ENCODE measurements at places on chromosomes 12 and 14.

- DNase-seq, result no peak
Observed at GRCh38 chr12:123119808-123120207, 31.1 kb downstream of the PITPNM2 start.

GRCh38 chr14:56752428-56752827, 57.9 kb downstream of the OTX2 start:
- DNase-seq, result no peak

DNA sequence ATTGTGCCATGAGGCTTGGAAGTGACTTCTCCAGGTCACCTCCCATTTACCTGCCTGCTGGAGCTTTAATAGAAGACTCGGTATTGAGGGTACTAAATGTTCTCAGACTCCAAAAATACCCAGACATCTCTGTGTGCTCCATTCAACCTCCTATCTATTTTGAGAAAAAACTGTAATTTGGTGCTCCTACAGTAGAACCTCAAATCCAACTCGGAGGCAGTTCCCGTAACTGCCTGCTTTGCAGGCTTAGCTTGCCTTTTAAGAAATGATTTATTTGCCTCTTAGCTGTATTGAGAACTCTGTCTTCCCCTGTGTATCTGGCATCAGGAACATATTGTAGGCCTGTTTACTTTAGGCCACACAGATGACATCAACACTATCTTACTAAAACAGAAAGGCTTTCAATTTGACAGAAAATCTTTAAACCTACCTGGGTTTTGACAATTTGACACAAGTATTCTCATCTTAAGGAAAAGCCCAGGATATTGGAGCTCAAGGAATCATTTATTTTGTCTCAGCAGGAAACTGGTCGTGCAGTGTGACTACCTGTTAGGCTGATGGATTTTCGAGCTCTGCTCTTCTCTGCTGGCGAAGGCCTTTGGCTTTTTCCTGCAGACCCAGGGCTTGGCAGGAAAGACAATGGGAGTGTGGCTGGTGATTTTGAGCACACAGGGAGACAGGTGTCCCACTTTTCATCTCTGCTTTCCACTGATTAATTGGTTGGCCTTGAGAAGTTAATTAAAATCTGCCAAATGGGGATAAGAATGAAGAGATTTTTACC, 314.8 kb downstream of the SNAPC1 start:
- DNase-seq, result no peak

- no peak for DNase-seq
Observed at GRCh38 chr12:56315249-56315621, 553 bp downstream of the CNPY2 start.

DNA sequence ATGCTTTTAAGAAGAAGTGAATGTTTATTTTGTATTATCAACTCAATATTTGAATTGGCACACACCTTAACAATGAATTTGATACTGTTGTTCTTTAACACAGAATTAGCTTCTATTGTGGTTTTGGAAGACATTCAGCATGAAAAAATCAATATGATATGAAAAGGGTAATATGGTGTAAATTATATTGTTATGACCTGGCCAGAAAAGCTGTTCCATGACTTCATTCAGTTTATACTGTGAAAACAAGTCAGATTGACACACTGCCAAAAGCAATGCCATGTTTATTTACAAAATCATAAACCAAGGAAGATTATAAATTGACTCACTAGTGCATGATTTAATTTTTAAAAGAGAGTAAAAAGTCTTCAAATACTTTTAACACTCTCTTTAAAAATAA, 851.4 kb upstream of the SEL1L start:
- no peak for DNase-seq

- DNase-seq, result no peak
Observed at GRCh38 chr12:27673101-27673718, 23.0 kb upstream of the REP15 start.

DNA sequence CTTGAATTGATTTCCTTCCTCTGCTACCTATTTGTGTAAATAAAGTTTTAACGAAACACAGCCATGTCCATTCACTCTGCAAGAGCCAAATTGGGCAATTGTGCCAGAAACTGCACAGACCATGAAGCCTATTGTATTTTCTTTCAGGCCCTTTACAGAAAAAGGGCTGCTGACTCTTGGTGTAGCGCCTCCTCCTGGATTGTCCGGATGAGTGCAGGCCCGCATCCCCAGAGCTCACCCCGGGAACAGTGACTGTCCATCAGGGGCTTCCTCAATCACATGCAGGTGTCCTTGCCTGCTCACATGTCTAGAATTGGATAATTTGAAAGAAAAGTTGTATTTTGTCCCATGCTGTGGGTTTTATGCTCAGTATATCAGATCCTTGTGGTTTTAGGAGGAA, 1282.2 kb downstream of the AACS start:
- no peak for DNase-seq

DNA sequence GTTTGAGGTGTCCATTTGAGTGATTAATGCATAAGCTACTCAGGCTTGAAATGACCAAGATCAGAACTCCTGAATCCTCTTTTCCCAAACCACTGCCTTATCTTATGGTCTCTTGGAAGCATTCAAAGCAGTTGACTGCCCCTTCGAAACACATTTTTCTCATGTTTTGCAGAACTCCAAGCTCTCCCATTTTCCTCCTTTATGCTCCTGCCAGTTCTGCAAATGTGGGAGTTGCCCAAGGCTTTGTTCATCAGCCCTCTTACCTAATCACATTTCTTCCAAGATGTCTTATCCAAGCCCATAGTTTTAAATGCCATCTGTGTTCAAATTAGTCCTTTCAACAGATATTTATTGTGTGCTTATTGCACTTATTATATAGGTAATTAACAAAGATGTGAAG, 1.8 kb upstream of the DNAAF2 start:
- no peak for DNase-seq

DNA sequence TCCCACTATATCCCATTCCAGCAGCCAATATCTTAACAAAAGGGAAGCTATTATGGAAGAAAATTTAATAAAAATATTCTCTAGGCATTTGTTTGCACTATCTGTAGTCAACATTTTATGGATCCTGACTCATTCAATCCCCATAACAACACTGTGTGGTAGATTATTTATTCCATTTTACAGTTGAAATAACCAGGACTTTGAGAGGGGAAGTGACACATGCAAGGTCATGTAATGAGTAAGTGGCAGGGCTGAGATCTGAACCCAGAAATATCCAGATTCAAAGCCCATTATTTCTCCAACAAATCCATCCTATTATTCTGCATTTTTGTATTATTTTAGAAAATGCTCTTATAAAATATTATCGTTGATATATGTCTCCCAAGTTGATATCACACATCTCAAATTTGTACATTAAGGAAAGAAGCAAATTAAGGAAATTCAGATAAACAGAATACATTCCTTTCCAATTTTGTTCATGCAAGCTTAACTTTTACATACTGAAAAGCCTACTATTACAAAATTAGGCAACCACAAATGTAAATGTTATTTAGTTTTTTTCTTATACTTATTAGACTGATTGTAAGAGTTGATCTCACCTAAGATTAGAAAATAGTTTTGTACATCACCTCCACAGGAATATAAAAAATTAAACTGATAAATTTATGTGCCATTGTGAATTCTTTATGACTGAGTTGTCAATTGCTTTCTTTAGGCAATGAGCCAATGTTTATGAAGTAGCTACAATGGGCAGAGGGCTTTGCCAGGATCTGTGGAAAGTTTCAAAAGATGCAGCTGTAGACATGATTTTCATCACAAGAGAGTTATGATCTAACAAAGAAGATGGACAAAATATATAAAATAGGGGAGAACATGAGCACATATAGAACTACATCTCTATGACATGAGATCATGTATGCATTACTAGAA, 55.1 kb upstream of the E2F7 start:
- no peak for DNase-seq

GRCh38 chr14:103186241-103186822, 63.1 kb downstream of the TNFAIP2 start:
- DNase-seq, result no peak

- no peak for DNase-seq
Observed at GRCh38 chr14:71418532-71419245, 511.4 kb downstream of the PCNX1 start.

GRCh38 chr12:112117685-112118084, 7.7 kb upstream of the TRAFD1 start:
- DNase-seq, result no peak

DNA sequence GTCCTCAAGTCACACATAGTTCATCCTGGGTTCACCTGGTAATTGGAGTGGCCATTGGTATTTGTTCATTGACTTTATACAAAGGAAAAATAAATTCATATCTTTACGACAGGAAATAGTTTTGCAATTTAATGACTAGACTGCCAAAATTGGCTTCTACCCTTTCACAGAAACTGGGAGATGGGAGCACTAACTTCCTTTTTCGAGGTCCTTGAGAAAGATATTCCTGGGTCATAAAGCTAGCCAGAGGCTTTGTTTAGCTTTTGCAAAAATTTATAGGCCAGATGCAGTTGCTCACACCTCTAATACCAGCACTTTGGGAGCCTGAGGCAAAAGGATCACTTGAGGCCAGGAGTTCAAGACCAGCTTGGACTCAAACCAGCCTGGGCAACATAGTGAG, 10.2 kb upstream of the OR11G2 start:
- no peak for DNase-seq

GRCh38 chr14:23365732-23366425, 907 bp upstream of the EFS start:
- no peak for DNase-seq

DNA sequence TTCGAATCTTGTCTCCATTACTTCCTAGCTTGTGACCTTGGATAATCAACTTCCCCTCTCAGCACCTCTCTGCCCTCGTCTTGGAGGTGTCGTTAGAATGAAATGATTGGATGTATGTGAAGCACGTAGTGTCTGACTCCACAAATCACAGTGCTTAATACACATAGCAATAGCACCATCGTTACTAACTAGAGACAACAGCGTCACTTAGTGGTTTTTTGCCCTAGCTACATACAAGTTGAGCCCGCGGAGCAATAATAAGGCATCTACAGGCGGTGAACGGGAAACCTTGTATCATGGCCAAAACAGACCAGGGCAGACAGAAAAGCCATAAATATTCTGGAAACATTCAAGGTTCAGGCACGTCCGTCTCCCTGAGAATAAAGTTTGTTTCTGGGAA, 154.9 kb downstream of the ASCL4 start:
- DNase-seq, result no peak

DNA sequence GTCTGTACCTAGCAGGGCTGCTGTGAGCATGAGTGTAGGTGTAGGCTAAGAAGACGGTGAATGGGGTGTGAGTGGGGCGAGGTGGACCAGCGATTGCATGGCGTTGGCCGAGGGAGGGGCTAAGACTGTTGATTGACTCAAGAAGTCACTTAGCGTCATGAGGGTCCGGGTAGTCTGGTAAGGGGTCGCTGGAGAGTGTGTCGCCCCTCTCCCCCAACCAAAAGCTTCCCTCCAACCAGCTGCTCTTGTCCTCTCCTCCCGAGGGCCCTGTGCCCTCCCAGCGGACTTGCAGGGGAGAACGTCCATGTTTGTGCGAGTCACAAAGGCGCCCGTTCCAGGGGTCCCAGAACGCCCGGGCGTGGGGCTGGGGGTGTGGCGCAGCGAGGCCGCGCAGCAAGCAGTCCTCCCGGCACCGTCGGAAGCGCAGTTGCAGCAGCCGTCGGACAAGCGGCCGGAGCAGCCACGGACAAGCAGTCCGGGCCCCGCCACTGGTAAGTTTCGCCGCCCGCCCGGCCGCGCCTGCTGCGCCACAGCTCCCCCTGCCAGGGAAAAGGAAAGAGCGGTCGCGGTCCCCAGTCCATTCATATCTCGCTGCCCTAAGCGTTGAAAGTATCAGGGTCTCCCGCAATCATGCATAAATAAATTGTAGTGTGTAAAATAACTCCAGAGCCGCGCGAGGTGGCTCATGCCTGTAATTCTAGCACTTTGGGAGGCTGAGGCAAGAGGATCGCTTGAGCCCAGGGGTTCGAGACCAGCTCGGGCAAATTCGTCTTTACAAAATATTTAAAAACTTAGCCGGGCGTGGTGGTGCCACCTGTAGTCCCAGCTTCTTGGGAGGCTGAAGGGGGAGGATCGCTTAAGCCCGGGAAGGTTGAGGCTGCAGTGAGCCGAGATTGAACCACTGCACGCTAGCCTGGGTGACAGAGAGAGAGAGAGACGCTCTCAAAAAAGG, at the start of gene CCDC63:
TSS of gene CCDC63 (plus strand) at position 373 of the 952 bp plus-strand sequence. CDS start 5,968 bp downstream, outside the sequence.
- no peak for DNase-seq

- DNase-seq, result no peak
Observed at GRCh38 chr12:2691345-2692071, 103.3 kb upstream of the FKBP4 start.

DNA sequence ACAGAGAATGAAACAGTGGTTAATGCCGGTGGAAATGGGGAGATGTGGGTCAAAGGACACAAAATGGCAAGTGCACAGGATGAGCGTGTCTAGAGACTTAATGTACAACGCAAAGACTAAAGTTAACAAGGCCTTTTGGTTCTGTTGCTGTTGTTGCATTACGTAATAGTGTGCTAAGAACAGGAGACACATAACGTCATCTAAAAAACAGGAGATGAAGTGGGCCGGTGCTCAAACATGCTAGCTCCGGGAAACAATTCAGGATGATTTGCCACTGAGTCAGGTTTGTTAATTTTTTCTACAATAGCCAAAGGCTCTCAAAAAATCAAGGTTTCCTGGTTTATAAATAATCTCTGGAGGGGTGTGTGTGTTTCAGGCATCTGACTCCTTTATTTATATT, 55.5 kb downstream of the ETV6 start:
- no peak for DNase-seq

DNA sequence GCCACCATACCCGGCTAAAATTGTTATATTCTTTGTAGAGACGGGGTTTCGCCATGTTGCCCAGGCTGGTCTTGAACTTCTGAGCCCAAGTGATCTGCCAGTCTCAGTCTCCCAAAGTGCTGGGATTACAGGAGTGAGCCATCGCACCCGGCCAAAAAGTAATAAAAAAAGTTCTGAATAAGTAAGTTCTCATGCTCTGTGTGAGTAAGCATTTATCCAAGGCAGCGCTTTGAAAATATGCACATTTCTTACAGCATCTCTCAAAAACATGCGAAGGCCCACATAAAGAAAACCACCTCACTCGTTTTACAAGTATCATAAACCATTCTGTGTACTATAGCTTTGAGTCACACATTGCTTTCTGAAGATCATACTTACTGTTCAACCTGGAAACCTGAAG, 8.6 kb downstream of the GIT2 start:
- DNase-seq, result no peak

DNA sequence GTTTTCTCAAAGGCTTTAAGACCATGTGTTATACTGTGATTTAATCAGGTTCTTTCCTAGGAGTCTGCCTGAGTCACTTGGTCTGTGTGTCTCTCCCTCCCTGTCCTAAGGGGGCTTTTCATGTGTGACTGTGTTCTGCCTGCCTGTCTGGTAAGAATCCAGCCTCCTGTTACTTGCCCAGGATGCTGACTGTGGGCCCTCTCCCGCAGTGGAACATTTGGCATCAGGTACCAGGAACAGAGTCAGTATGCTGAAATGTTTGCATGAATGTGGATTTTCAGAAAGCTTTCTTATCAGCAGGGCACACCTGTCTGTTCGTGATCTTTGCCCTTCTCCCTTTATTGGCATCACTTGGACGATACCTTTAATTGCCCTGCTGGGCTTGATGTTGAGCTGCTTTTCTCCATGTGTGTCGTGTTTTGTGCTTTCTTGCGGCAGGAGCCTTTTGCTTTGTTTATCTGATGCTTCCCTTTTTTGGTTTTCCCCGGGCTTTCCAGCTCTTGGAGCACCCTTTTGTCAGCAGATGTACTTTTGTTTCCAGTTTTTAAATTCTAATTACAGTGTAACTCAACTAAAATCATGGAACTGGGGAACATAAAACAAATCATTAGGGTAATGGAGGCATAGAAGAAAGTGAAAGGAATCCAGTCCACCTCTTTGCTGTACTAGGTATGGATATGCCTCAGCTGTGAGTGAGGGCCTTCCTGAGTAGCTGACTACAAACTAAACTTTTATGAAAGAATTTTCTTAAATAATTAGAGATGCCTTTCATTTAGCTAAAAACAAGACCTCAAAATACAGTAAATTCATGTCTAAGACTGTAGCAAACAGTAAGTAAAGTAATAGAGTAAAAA, 72.5 kb downstream of the TRAF3 start:
- DNase-seq, result no peak
